Thymus (tissue), 14 donors: ENCODE measurements at places on chromosomes 11 and 22.

DNA sequence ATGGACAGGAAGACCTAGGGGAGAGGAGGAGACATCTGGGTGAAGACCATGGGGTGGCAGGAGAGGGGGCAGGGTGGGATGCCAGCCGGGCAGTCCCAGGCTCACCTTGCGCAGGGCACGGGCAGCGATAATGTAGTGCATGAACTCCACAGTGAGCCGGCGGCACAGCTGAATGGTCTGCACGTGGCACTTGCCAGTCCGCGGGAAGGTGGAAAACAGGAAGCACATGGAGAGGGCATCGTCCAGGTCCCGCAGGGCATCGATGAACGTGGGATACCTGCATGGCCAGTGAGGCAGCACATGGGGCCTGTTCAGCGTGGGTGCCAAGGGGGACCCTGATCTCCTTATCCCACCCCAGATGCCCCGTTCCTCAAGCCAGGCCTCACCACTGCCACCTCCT, 7.3 kb downstream of the PES1 start:
- DNase-seq: no peak

- no peak for DNase-seq
Measured at GRCh38 chr11:131038597-131038996, 122.3 kb upstream of the SNX19 start.

- DNase-seq: no peak
Measured at GRCh38 chr22:47446331-47446730, 683.9 kb downstream of the TBC1D22A start.

DNA sequence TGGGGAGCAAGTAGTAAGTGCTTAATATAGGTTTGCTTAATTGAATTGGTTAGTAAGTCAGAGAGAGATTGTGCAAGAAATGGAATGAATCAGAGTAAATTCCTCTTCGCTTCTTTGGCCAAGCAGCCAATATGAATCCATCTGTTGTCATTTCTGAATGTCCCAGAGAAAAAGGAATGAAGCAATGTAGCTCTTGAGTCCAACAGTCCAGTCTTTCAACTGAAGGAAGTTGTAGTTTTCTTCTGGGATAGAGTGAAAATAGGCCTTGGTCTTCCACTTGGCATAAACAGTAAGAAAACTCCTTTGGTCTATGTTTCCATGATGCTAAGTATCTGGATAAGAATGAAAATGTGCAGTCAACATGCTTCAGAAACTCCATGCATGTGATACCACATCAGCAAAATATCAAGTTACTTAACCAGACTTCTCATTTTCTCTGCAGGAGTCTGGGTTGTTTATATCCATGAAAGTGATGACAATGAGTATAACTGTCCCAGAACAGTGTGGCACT, 1.8 kb upstream of the FIBIN start:
- DNase-seq: no peak

DNA sequence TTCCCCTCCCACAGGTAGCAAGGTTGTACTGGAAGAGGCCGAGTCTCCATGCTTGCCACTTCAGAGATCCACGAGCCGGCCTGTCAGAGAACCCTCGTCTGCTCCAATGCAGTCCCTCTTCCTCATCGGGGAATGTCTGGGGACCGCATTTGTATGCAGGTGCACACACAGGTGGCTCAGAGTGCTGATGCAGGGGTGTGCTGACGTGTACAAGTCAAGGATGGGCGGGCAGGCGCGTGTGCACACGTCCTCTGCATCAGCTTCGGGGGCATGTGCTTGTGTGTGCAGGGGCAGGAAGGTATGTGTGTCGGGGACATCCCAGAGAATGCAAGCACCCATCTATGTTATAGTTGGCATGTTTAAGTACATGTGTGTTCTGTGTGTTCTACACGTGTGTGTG, 49.4 kb downstream of the ELFN2 start:
- no peak for DNase-seq

GRCh38 chr11:79367844-79368243, 73.0 kb downstream of the TENM4 start:
- DNase-seq: no peak

GRCh38 chr22:44604991-44605390, 97.0 kb upstream of the PRR5 start:
- no peak for DNase-seq

GRCh38 chr11:123187665-123188507, 7.2 kb downstream of the CLMP start:
- no peak for DNase-seq
